Midbrain (tissue), 1 donor: ENCODE measurements at places on chromosomes 7 and 10.

- no peak for DNase-seq
Measured at GRCh38 chr7:108124820-108125219, 5.3 kb downstream of the LAMB4 start.

GRCh38 chr10:119750391-119751230 is 24.8 kb downstream of the INPP5F start:
- DNase-seq, result peak; percentile 92

DNA sequence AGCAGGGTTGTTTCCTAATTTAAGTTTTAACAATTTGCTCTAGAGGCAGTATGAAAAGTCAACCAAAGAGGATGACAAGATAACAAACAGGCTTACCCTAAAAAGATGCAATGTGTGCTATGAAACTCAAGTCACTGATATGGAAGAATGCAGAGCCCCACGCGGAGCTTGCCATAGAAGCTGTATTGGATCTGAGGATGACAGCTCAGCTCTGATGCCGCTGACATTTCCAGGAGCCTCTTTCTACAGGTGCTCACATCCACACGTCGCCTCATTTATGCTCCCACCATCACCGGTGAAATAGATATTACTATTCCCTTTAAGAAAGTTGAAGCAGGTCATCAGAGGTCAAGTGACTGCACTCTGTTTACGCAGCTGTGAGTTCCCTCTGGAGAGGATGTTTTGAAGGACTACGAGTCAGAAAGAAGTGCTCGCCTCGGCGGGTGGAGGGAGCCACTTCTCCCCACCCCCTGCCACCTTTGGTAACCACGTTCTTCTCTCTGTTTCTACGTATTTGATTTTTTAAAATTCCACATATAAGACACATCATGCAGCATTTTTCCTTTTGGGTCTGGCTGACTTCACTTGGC is 275.4 kb downstream of the GLRX3 start:
- DNase-seq, result no peak

DNA sequence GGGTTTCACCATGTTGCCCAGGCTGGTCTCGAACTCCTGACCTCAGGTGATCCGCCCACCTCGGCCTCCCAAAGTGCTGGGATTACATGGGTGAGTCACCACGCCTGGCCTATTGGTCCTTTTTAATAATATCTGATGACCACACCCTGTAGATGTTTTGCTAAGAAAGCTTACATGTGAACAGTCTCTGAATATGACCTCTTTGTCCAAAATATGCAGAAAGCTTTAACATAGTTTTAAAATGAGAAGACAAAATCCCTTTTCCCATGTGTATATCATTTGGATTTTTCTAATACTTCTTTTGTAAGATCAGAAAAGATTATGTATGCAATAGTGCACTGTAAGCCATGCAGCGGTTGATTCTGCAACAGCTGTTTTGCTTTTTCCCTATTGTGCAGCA is 38.5 kb downstream of the MCU start:
- no peak for DNase-seq

GRCh38 chr10:22693860-22694259 is 20.5 kb downstream of the PIP4K2A start:
- DNase-seq, result no peak

DNA sequence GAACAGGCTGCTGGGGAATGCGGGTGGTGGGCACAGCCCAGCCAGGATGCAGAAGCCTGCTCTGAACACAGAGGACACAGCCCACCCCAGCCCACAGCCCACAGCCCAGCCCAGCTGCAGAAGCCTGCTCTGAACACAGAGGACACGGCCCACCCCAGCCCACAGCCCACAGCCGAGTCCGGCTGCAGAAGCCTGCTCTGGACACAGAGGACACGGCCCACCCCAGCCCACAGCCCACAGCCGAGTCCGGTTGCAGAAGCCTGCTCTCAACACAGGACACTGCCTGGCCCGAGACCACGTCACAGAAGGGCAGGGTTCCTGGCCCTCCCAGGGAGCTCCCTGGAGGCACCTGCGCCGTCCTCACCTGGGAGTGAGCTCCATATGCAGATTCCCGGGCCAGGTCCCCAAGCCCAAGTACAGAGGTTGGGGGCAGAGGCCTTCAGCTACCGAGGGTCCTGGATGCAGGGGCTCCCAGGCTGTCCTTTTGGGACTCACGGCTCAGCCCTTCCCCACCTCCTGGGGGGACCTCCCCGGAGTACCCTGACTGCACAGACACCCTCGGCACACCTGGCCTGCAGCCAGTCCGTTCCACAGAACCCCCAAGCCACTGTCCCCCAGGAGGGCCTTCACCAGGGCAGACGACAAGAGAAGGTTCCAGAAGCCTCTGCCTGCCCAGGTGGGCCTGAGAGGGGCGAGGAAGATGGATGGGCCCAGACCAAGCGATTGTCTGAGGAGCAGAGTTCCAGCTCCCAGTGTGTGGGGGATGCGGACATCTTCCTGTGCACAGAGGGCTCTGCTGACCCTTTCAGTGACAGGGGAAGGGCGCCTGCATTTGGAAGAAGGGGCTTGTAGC is 23.7 kb upstream of the FOXL3 start:
- DNase-seq, result no peak

GRCh38 chr10:72275351-72276012 is 1.8 kb downstream of the DDIT4 start:
- DNase-seq, result peak; percentile 82

DNA sequence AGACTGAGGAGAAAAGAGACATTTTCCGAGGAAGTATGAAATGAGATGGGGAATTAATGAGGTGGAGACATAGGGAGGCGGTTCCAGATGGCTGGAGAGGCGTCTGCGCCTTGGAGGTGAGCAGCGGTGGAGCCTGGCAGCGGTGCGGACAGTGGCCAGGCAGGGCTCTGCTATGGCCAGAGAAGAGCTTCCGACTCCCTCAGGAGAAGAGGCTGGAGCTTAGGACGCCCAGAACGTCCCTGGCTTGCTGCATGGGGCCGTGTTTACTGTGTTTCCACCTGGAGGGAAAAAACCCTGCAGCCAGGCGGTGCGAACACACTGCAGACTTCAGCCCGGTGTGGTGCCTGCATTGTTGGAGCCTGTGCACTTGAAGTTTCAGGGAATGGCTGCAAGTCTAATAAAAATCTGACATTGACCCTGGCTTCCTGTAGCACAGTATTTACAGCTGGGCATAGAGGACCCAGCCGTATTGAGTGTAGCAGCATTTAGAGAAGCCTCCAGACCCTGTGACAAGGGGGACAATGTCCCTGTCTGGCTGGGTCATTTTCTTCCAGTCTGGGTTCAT is 447.1 kb upstream of the MKI67 start:
- no peak for DNase-seq

- peak; percentile 48 for DNase-seq
Measured at GRCh38 chr7:30755384-30756154, 3.6 kb downstream of the INMT start.

GRCh38 chr7:18552943-18553604 is 57.5 kb downstream of the HDAC9 start:
- peak; percentile 11 for DNase-seq

DNA sequence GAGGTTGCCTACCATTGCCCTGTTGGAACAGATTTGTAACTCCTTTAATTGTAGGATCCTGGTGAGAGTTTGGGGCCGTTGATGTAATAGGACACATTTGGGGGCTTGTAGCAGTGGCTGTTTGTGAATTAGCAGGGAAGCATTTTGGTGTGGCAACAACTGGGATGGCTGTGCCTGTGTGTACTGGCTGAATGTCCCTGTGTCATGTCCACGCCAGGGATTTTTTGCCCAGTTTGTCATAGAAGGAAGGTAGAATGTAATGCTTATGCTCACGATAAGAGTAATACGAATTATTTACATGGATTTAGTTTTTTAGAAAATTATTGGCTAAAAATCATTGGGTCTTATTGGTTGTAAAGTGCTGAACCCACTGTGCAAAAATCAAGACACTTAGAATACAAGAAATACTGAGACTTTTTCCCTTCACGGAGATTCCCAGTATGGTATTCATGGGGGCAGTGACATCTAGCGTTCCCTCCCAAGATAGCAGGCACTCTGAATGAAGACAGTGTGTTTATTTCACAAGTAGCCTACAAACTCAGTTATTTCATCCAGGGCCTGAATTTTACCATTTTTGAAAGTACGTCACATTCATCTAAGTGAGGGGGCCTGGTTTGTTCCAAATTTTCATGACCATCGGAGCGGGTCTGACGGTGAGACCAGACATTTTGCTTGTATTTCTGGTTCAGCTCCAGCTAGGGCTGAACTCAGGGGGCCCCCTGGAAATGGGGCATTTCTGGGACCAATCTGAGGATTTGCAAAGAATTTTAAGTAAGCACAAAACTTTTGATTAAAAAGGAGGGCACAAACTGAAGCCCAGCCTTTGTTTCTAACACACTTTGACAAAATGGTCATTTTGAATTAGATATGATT is 74.7 kb downstream of the CACNB2 start:
- DNase-seq, result peak; percentile 77

DNA sequence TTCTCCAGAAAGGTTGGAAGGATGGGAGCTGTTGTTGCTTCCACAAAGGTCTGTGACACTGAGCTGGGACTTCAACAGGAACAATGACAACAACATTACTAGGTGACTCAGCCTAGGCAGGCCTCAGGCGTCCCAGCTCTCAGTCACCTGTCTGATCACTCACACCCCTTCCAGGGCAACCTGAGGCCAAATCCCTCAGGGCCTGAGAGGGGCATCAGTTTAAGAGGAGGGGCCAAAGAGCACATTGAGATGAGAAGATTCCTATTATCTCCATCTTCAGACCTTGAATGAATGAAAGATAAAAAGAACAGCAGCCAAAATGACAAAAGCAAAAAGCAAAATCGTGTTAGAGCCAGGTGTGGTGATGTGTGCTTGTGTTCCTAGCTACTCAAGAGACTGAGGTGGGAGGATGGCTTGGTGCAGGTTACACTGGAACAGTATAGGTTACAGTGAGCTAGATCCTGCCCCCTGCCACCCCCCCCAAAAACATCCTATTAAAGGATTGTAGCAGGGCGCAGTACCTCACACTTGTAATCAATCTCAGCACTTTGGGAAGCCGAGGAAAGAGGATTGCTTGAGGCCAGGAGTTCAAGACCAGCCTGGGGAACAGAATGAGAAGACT is at the start of gene ATG9B:
ATG9B (minus strand) TSS at position 60 of the 622 bp plus-strand sequence. CDS start 71 bp downstream, outside the sequence.
- DNase-seq, result no peak

DNA sequence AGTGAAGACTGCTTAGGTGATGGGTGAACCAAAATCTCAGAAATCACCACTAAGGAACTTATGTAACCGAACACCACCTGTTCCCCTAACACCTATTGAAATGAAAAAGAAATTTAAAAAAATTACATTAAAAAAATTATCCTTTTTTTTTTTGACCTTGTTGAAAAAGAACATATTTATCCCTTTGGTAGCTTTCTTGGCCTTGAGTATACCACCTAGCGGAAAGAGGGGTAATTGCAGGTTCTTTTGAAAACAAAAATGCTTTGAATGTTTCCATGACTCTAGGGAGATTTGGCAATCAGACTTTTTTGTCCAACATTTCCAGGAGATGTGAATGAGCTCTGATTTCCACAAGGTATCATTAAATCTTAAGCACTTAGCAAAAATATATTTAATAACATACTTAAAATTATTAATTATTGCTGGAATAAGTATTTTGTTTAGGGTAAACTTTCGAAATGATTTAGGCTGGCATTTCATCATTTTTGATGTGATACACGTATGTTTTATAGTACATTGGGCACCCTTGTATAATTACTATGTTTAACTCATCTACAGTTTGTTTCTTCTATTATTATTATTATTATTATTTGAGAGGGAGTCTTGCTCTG is 47.0 kb upstream of the ELMO1 start:
- DNase-seq, result peak; percentile 69

DNA sequence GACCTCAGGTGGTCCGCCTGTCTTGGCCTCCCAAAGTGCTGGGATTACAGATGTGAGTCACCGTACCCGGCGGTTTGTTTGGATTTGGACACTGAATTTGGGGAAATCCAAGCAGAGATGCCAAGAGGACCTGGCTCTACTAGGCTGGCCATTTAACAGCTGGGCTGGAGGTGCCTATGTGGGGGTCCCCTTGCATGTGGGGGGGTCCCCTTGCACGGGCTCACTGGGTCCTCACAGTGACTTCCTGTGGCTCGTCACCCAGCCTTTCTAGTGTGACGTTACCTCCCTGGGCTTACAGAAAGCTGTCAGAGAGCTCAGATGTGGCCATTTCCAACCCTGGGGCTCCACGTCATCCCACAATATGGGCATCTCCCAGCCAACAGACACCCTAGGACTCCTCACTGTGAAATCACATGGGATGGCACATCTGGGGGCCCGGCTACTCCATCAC is 49.3 kb upstream of the GNA12 start:
- DNase-seq, result no peak

GRCh38 chr7:41568135-41568534 is 134.8 kb downstream of the INHBA start:
- no peak for DNase-seq

DNA sequence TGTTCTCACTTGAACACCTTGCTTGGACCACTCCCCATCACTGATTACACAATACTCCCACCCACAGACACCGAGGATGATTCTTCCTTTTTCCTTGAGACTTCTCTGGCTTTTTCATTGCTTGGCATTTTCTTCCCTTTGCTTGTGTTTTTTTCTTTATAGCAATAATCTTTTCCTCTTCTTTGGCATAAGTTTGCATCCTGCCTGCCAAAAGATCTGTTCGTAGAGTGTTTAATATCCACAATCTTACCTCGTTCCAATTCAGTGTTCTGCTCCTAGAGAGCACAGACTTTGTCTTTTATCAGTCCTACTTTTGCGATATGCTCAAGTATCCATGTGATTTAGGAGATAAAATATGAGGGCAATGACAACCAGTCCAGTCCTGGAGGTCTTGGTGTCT is 303.3 kb upstream of the CDC14C start:
- DNase-seq, result no peak

- no peak for DNase-seq
Measured at GRCh38 chr7:47576031-47576865, 5.7 kb downstream of the TNS3 start.

- no peak for DNase-seq
Measured at GRCh38 chr10:129259128-129259815, 207.8 kb upstream of the MGMT start.

DNA sequence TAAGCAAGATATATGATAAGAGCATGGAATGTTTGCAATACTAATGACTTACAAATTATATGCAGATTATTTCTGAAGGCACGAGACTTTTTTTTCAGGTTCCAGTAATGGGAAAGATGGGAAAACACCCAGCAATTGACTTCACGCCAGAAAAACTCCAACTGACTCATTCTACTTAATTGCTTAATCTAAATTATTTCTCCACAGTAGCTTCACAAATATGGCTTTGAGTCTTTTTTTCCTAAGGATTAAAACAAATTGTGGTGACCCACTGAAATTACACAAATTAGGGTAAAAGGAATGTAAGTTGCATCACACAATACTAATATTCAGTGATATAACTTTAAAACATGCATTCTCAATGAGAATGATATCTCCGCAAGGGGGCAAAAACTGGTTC is 138.7 kb downstream of the GNAI1 start:
- no peak for DNase-seq

DNA sequence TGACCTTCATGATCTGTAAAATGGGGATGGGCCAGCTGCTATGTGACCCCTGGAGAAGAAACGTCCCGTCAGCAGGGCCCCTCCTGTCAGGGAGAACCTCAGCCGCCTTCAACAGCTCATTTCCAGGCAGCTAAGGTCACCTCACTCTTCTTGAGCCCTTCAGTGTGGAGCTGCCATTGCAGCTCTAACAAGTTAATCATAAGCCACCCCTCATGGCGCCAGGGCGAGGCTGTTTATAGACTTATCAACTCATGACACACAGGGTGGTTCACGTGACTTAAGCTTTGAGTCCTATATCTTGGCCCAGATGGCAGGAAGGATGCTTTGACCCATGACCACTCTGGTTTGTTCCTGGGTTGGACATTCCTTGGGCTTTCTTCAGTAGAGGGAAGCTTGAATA is 315.1 kb downstream of the TNS3 start:
- DNase-seq, result no peak
